ENCODE measurements at places on chromosomes 5 and 9.

- no peak for DNase-seq
Measured at GRCh38 chr5:14584848-14585247, 3.3 kb downstream of the OTULINL start.

DNA sequence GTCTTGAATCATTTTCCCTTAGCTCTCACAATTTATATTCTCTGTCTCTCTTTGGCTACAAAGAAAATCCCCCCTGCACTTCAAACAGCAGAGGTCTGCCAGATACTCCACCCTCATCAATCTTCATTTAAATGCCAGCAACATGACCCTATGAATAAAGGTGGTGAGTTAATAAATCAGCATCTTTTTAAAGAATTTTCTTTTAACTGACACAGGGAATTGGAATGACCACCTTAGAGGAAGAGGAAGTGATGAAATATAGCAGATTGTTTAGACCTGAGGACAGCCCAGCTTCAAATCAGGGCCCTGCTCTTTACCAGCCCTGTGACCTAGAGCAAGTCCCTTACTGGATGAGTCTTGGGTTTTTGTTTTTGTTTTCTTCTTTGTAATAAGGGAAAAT, 223.1 kb upstream of the PAPPA start:
- no peak for DNase-seq

DNA sequence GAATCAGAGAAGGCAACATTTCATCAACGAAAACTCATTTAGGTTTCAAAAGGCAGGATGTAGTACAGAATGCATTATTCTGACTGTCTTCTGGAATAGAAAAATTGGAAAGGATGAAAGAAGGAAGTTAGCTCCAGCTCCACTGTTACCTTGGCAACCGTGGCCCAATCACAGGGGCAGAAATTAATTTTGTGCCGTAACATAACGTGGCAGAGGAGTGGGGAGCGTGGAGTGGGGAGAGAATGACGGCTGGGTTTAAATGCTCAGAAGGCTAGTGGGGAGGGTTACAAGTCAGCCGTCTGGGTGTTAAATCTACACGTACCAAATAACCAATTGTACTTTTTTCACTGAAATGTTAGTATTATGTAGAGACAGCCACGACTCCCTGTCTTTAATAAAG, 32.3 kb upstream of the EQTN start:
- no peak for DNase-seq

DNA sequence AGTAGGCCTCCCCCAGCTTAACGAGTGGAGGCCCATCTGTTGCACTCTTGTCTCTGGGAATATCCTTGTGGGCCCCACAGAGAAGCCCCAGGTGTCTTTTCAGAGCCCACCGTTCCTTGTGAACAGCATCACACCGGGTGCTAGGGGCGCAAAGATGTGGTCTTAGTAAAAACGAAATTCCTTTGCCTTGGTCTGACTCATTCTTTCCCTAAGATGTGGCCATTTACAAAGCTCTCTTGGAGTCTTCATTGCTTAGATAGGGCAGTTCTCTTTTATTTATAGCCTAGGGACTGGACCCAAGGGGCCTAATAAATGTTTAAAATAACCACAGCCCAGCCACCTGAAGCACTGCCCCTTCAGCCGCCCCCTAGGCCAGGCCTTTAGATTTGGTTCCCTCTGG, 52.8 kb upstream of the RPL26L1 start:
- DNase-seq: no peak

DNA sequence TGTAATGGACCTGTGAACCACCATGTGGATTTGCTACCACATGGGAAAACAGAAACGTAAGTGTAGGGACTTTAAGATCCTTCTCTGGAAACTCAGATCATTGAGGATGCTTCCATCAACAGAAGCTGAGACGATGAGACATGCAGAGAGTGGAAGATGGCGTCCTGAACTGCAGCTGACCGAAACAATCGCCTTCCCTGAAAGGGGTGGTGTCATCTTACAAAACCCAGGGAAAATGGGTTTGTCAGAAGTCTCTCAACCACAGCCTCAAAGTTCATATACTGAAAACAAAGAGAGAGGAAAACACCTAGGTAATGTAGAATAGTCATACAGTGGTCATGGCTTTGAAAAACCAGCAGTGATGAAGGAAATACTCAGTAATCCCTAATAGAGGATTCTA, 6.6 kb upstream of the PTPN3 start:
- DNase-seq: no peak

GRCh38 chr9:133609311-133610098, at the start of gene FAM163B:
FAM163B (minus strand) TSS chr9:133609389; CDS start chr9:133580223, 29,166 bp downstream.
- DNase-seq: peak; percentile 59

DNA sequence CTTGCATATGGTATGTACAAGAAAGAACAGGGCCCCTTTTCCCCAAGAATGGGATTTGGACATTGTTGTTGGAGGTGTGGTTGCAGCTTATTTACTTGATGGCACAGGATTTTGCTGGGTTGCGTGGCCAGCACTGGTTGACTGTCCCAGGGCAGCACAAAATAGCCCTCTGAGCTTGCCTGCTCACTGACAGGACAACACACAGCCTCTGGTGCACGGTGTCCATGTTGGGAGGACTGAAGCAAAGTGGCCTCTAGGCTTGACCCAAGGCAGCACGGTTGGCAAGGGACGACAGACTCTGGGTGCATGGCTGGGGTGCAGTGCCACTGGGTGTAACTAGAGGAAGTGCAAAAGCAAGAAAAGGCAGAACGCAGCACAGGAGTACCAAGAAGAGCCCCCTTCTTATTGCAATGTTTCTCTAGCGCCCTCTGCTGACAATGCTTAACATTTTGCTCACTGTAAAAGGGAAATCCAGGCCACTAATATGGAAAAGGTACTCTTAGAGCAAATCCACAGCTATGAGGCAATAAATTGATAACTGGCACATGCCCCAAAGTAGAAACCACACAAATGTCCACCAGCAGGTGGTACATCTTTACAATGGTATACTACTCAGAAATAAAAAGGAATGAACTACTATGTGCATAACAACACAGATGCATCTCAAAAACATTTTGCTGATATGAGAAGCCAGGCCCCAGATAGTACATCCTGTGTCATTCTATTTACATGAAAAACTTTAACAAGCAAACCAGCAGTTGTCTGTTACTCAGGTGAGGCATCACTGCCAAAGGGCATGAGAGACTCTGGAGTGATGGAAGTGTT, 47.4 kb upstream of the BARX1 start:
- DNase-seq: peak; percentile 62

GRCh38 chr5:54455413-54456157, at the start of gene HSPB3:
HSPB3 (plus strand) TSS chr5:54455699; CDS start chr5:54455790, 91 bp downstream.
- peak; percentile 3 for DNase-seq

DNA sequence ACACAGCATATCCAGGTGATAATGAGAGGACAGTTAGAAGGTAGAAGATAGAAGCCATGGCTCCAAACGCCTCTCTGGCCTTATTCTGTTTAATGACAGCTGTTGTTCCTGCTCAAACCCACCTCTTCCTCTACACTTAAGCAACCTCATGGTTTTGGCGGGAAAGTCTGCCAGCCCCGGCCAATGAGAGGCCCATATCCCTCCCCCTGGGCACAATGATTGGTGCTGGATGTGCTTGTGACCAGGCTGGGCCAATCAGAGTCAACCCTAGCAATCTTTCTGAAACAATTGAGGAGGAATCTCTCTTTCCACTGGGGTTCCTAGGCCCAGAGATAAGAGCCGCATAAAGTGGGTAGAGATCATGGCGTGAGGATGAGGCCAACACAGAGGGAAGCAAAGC, 4.8 kb upstream of the GFI1B start:
- no peak for DNase-seq

DNA sequence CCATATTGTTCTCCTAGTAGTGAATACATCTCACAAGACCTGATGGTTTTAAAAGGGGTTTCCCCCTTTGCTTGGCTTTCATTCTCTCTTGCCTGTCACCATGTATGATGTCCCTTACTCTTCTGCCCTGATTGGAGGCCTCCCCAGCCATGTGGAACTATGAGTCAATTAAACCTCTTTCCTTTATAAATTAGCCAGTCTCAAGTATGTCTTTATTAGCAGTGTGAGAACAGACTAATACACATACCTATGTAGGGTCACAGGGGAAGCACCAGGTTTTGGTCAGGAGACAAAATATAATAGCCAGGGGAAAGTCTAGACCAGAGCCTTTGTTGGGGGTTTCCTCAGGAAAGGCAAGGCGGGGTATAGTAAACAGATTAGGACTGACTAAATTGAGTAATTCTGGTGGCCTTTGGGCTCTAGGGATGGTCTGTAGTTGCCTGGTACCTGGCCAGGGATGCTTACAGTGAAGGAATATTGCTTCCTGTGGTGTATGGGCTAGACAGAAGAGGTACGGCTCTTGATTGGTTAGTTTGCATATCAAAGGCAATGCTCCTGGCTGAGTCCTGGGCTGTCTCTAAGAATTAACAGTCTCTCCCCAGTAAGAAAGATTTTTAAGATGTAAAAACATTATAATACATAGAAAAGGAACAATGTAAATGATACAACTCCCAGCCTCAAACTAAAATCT, 254.5 kb downstream of the ELAVL2 start:
- no peak for DNase-seq

DNA sequence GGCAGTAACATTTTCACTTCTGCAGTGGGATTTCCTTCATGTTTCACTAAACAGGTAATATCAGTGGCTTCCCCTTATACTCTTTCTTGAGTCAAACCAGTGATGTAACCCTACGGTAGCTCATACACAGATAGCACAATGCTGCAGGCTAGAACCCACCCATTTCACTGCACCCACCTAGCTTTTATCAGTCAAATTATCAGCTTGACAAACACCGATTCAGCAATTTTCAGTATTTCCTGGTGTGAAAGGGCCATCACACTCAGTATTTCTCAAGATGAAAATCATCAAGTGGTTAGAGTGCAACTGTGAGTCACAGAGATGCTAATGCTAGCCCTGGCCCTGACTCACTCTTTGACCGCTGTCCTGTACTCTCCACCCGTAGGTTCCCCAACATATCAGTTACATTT, 242.3 kb upstream of the PTGER4 start:
- no peak for DNase-seq

- no peak for DNase-seq
Measured at GRCh38 chr9:15696979-15697378, 144.1 kb downstream of the CCDC171 start.

DNA sequence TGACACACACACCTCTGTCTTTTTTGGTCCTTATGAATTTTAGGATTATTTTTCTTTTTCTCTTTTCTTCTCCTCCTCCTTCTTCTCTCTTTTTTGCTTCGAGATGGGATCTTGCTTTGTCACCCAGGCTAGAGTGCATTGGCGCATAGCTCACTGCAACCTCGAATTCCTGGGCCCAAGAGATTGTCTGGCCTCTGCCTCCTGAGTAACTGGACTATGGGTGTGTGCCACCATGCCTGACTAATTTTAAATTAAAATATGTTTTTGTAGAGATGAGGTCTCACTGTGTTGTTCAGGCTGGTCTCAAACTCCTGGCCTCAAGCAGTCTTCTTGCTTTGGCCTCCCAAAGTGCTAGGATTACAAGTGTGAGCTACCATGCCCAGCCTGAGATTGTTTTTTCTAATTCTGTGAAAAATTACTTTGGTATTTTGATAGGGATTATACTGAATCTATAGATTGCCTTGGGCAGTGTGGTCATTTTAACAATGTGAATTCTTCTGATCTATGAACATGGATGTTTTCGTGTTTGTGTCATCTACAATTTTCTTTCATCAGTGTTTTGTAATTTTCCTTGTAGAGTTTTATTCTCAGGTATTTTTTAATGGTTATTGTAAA, 7.7 kb downstream of the AHRR start:
- DNase-seq: no peak

DNA sequence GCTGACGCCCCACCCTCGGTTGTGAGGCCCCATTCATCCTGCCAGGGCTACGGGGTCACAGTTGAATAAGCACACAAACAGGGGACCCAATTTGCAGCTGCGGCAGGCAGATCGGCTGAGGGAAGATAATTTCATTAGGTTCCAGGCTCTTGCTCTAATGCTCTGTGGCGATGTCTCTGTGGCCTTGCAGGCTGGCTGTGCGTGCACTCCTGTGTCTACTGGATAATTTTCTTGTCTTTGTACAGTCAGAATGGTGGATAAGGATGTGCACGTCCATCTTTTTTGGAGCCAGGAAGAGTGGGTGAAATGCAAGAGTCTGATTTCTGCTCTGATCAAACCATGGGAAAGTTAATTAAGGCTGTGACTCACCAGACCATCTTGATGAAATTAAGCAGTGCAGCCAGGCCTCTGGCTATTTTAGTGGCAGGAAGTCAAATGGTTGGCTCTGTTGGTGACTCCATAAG, 39.2 kb downstream of the NSG2 start:
- no peak for DNase-seq

GRCh38 chr5:90421136-90421535, 11.6 kb upstream of the CETN3 start:
- DNase-seq: no peak

GRCh38 chr9:131290767-131291370, 1.3 kb downstream of the PLPP7 start:
- DNase-seq: no peak

GRCh38 chr5:93884254-93884653, 142.9 kb upstream of the POU5F2 start:
- no peak for DNase-seq

DNA sequence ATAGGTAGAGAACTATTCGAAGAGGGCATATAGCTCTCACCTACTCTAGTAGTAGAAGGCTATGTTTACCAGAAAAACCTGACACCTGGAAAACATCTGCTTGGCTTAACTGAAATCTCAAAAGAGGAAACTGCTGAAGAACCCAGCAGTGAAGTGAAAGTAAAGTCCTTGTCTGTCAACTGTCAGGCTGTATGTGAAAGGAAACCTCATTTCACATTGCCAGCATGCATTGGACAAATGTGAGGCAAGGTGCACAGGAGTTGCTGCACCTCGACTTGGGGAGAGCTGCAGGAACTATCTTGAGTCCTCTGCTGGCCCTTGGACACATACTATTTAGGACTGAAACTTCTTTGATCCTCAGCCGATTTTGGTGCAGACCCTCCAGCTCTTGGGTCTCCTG, 53.3 kb downstream of the NREP start:
- no peak for DNase-seq

GRCh38 chr5:78050888-78051287, 243.6 kb downstream of the AP3B1 start:
- no peak for DNase-seq

DNA sequence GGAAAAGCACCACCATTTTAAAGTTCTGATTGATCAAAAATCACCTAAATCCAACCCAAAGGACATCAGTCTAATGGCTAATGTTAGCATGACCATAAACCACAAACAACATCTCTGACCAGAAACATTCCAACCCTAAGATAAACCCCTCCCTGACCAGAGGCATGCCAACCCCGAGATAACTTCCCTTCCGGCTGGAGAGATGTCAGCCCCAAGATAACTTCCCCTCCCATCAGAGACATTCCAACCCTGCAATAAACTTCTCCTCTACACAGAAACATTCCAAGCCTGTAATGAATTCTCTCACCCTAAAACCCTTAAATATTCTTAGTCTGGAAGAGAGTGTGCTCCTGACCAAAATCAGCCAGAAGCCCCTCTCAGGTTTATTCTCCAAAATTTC, 364.3 kb downstream of the KCNN2 start:
- no peak for DNase-seq

GRCh38 chr9:3478549-3478953, 47.2 kb downstream of the RFX3 start:
- no peak for DNase-seq

DNA sequence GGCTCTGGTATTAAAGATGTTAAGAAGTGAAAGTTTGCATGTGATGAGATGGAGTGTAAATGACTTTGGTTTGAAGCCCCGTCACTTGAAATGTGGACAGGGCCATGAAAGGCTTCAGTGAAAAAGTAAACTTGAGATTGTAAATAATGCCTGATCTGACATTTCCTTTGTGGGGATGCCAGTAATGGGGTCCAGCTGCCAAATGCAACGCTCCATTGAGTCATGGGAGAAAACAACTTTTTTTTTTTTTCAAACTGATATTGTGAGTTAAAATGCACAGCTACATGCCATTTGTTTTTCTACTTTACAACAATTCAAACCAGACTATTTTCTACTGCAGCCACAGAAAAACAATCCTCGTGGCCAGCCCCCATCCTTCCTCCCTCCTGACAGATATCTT, 327.0 kb upstream of the TNC start:
- no peak for DNase-seq

Data from DMS79 treated with DMSO at 0.1 percent for 48 hours (cell line).